A549 treated with Hydrocortisone at 1 μM for 4 hours (cell line): ENCODE measurements at places on chromosomes 2 and 18. TPM values are rescaled to one million over a fixed set of nuclear protein-coding genes. Genes with fewer than 3 reads are reported as not detected.

Gene G6PC2
- not detected in 5 replicates for total RNA-seq

Gene ABCG8
- total RNA-seq = 0.01 TPM in 1 of 5 replicates, not detected in the others

Gene NR4A2
- total RNA-seq = 1.7 to 3.1 TPM (median 2.1 TPM) in 5 replicates

Gene DAPL1
- not detected in 5 replicates for total RNA-seq

Gene TBR1
- 0.03 to 0.07 TPM (median 0.04 TPM) in 4 of 5 replicates, not detected in the other for total RNA-seq

Gene GPR17
- 0.11 TPM in 1 of 5 replicates, not detected in the others for total RNA-seq

Gene CAPG
- total RNA-seq = 89.8 to 122 TPM (median 104 TPM) in 5 replicates

Gene GRB14
- total RNA-seq = 4.9 to 6.4 TPM (median 5.2 TPM) in 5 replicates

Gene SPP2
- total RNA-seq = not detected in 5 replicates

Gene SLC9A4
- total RNA-seq = not detected in 5 replicates
